ENCODE measurements at places on chromosomes 13 and 19.
A peak's percentile ranks its signal among the peaks of the same experiment; 100 is the strongest.

DNA sequence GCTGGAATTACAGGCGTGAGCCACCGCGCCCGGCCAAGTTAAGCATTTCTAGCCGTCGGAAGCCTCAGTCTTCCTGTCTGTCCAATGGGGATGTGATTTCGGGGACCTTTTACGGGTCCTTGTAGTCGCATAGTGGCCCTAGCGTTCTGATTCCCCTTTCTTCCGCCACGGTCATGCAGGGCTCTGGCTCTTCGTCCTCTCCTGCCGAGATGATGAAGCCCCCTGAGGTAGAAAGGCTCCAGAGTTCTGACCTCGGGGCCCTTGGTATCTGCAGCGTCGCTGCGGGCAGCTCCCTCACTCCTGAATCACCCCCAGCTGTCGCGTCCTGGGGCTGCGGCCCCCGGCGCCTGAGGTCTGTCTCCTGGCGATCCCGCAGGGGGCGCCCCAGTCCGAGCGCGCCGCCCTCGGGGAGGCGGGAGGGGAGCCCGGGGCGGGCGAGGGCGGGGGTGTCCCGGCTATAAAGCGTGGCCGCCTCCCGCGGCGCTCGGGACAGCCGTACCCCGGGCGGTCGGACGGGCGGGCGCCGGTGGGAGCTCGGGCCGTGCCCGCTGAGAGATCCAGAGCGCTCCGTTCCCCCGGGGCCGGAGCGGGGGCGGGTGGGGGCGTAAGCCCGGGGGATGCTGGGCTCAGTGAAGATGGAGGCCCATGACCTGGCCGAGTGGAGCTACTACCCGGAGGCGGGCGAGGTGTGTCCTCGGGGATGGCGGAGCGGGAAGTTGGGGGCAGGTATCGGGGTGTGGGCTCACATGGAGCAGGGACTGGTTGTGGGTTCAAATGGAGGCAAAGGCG lies at the start of gene FOXA3:
Gene FOXA3, plus strand, starts transcription at position 487 of the 789 bp plus-strand sequence. Its CDS starts 131 bp downstream, at position 618.
- no peak for DNase-seq

DNA sequence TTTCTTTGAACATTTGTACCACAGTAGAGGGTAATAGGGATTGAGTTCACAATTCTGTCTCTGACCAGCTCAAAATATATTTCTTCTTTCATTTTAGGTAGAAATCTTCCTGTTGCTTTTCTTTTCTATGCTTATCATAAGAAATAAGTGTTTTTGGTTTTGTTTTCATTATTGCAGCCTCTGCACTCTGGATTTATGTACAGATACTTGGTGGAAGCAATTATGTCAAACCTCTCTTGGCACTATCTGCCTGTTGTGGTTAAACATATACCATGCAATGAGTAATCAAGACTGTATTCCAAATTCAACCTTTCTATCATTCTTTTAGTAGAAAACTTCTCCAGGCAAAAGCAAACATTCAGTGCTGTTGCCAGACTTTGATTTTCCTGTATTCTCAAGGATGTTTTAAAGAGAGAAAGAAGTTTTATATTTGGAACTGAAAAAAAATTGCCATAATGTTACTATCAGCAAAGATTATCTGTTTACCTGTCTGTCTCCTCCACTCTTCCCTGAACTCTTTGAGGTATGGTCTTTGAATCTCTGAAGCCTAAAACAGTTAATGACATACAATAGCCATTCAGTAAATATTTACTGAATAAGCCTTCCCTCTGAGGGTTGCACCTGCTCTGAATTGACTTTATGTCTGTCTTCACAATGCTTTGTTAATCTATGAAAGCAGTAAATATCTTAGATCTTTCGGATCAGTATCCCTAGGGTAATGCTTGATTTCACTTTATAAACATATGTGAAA lies 612.5 kb upstream of the PRR20A start:
- no peak for DNase-seq

DNA sequence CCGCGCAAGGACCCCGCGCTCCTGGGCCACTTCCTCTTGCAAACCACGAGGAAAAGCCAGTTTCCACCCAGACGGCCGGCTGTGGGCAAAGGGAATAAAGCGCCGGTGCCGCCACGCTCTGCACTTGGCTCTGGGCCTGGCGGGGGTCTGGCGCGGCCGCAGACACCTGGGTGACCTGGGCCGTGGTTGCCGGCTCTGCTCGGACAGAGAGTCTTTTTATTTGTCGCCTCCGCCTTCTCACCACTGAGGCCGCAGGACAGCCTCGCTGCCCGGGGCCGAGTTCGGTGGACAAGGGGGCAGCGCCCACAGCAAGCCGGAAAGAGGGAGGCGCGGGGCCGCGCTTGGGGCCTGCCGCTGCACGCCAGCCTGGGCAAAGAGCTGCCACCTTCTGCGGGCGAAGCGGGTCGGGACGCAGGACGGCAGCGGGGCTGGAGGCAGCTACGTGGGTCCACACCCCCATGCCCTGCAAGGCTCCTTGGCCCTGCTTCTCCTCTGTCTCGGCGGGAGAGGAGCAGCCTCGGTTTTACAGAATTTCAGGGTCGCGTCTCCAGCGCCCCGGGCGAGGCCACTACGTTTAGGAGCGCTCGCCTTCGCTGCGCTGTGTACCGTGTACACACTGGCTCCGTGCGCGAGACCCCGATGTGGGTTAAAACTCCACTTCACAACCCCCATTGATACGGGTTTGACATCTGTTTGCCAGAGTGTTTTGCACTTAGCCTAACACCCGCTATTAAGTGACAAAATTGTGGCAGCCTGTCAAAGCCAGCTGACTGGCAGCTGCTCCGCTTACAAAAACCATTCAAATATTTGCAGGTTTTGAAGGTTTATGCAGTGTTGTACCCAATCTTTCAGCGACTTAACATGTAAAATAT lies 13.0 kb upstream of the SOX1 start:
- DNase-seq, result no peak

- no peak for DNase-seq
Measured at GRCh38 chr13:47917022-47917574, 84.0 kb downstream of the SUCLA2 start.

- no peak for DNase-seq
Measured at GRCh38 chr13:74068471-74068870, 65.7 kb downstream of the KLF12 start.

DNA sequence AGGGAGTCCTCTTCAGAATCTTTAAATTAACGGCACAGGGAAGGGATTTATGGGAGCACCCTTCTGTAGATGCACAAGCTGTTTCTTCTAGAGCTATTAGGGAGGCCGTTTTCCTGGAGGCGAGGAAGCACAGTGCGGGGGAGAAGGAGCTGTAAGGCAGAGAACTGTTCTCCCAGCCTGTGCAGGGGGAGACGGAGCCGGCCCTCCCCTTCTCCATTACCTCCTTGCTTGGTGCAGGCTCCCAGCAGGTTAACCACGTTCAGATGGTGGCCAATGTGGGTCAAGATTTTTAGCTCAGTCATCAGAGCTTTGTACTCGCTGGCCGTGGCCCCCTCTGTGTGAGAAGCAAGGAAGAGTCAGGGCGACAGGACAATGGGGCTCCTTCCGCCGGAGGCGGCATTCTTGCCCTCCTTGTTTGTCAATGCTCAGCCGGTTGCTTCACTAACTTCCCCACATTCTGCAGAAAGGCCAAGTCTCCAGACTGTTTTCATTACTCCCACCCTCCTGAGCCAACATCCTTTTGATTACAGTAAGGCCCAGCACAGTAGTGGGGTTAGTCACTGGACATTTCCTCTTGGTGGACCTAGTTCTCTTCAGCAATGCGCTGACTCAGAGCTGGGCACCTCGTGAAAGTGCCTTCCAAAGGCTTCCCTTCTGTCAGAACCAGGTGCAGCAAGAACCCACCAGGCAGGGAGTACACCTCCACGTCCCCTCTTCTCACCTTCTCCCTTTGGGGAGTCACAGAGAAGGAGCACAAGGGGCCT lies 165.4 kb downstream of the FLT1 start:
- DNase-seq, result peak; percentile 13

GRCh38 chr13:75481176-75482069 lies 546 bp downstream of the TBC1D4 start:
- no peak for DNase-seq

DNA sequence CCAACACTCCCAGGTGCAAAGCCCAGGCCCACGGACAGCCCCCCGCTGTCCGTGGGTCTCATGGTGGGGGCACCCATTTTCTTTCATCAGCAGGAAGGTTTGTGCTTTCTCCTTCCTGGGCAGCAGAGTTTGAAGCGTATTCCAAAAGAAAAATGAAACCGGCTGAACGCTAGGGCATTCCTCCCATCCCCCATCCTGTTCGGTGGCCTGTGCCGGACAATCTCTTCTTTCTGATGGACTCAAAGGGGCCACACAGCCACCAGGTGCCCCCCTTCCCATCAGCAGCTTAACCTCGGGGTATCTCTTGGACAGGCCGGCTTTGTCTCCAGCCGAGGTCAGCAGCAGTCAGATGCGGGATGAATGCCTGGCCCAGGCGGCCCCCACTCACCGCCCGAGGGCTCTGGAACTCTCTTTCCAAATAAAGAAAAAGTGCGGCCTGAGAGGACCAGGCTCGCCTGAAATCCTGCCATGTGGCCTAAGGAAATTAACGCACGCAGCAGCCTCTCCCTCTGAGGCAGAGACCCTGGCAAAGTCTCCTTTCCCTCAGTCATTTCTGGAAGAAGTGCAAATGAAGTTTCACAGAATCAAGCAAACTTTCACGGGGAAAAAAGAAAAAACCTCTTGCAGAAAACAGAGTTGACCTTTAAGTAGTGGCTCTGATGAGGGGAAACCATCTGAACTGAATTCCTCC lies 67.8 kb downstream of the RASA3 start:
- no peak for DNase-seq

DNA sequence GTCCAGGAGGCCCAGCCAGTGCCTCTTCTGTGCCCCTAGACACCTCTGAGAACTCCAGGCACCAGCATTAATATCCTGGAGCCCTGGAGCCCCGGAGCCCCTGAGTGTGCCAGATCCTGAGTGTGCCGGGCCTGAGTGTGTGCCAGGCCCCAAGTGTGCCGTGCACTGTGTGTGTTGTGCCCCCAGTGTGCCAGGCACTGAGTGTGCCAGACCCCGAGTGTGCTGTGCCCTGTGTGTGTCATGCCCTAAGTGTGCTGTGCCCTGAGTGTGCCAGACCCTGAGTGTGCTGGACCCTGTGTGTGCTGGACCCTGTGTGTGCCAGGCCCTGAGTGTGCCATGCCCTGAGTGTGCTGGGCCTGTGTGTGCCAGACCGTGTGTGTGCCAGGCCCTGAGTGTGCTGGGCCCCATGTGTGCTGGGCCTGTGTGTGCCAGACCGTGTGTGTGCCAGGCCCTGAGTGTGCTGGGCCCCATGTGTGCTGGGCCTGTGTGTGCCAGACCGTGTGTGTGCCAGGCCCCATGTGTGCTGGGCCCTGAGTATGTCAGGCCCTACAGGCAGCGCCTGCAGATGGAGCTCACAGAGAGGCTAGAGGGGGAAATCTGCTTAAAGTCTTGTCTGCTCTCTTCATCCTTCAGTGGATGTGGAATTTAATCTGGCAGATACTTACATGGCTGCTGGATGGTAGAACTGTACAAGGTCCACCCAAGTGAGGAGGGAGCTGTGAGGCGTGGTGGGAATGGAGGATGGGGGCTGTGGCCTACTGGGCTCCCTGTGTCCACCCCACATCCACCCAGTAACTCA lies 53.9 kb downstream of the C13orf46 start:
- DNase-seq, result no peak

DNA sequence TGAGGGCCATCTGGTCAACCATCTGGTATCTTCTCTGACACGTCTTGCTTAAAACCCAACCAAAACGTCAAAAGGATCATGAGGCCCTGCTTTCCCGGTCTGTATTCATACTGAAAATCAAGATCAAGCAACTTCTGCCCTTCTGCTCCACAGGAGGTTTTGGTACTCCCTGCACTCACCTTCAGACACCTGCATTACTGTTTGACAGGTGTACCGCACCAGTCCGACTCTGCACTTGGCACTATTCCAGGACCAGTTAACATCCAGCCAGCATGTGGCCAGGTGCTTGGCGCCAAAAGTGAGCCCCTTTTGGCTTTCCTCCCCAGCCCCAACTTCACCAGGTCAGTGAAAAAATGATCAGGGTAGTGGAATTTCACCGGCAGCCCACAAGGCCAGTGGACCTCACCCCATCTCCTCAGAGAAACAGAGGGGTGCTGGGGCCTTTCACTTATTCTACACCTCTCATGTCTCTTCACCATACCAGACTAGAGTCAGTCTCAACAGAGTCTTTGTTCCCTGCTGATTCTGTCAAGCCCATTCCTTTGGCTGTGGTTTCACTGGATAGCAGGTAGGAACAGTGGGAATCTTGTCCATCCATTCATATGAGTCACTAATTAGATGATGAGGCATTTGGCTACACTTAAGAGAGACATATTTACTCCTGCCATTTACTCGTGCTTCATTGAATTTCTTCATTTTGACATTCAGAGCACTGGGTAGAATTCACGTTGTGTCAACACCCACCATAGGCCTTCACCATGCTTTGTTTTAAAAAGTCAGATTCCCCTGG lies 85.3 kb downstream of the ZNF726 start:
- DNase-seq, result no peak

DNA sequence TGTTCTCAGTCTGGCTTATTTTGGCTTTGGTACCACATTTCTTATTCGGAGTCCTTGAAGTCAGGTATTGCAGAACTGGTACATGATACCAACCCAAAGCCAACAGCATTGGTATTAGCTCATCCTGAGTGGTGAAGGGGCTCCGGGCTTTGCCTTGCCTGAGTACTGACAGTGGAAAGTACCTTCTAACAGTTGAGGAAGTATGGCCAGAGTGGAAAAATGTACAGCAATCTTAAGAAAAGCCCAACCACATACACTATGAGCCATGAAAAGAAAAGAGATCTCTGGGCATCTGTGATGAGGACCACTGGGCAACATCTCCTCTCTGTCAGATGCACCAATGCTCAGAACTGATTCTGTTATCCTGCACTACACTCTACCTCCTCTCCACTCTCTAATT lies 8.3 kb downstream of the LCP1 start:
- DNase-seq, result no peak

DNA sequence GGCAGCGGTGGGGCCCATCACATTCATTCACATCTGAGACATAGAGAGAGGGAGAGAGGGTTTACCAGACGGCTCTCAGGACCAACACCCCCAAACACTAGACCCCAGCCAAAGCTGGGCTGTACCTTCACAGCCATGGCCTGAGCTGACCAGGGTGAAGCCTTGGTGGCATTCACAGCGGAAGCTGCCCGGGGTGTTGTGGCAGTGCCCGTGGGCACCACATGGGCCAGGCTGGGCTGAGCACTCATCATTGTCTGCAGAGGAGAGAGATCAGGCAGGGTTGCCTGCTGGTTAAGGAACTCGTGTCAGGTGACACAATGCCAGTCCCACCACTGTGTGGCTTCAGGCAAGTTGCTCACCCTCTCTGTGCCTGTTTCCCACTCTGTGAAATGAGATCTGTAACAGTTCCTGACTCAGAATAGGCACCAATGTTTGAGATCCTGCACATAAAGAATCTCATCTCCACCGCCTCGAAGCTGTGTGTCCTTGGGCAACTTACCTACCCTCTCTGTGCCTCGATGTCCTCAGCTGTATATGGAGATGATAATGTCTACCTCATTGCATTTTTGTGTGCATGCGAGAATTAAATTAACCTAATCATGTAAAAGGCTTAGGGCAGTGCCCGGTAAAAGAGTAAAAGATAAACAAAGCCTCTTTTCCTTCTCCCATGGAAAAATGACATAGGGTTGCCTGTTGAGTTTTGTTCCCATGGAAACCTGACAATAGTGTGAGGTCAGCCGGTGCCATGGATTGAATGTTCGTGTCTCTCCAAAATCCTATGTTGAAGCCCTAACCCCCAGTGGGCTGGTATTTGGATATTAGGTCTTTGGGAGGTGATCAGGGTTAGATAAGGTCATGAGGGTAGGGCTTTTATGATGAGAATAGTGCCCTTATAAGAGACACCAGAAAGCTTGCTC lies 22.9 kb downstream of the CCL25 start:
- no peak for DNase-seq

Measured in thoracic aorta (tissue), 2 donors.